Pulmonary artery endothelial cell (primary cell): ENCODE measurements at places on chromosomes 3 and 15.

GRCh38 chr3:13420045-13420830 lies at the start of gene NUP210:
TSS of gene NUP210 (minus strand) at chr3:13420322. CDS start at chr3:13420226, 96 bp downstream.
- DNase-seq, result no peak

GRCh38 chr3:145422556-145422955 lies 738.4 kb downstream of the PLOD2 start:
- no peak for DNase-seq

DNA sequence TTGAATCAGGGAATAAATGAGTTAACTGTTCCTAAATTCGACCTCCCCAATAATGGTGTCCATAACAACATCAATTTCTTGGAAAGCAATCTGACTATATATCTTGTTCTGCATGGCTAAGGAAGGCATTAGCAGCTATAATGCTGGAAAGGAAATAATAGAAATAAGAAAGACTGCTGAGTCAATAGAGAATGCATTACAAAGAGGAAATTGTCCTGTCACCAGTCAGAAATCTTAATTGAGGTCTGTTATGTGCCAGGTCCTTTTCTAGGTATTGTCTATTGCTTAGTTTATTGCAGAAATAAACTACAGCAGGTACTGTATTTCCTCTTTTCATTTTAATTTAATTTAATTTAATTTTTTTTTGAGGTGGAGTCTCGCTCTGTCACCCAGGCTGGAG lies 5.9 kb upstream of the PPP1R2 start:
- DNase-seq, result no peak

GRCh38 chr3:122349171-122349570 lies 24.1 kb downstream of the CSTA start:
- DNase-seq, result no peak

GRCh38 chr3:165181556-165181955 lies 14.6 kb downstream of the SLITRK3 start:
- no peak for DNase-seq

- no peak for DNase-seq
These were observed 42.1 kb downstream of the VGLL4 start for GRCh38 chr3:11601446-11602238.

DNA sequence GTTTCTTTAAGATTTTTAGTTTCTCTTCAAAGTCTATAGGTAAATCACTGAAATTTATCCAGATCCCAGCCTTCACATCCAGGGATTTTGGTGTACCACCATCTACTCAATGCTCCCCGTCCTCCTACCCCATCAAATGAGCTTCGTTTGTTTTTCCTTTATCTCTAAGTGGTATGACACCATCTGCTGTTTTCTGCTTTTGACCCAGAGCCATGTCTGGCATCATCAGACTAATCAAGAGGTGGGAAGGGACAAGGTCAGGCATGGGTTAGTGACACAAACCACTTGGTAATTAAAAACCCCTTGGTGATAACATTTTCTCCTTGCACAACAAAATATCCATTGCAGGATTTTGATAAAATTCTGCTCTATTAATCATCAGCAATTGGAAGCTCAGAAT lies 92.7 kb upstream of the GOLGA8J start:
- no peak for DNase-seq

- no peak for DNase-seq
These were observed 355.4 kb downstream of the OTOL1 start for GRCh38 chr3:161851941-161852566.

DNA sequence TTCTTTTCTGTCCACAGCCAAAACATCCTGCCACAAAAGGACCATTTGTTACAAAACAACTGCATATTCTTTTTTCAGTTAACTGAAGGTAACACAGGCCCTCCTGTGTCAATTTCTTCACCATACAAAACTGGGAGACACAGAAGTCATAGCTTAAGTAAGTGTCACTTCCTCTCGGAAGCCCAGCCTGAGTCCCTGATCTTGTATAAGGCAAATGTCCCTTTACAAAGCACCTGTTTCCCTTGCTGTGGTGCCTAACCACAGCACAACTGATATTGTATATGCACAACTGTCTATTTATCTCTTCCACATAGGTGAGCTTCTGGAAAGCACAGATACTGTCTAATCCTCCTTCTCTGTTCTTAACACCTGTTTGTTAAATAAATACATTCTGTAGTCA lies 293.7 kb downstream of the FHIT start:
- DNase-seq, result no peak

DNA sequence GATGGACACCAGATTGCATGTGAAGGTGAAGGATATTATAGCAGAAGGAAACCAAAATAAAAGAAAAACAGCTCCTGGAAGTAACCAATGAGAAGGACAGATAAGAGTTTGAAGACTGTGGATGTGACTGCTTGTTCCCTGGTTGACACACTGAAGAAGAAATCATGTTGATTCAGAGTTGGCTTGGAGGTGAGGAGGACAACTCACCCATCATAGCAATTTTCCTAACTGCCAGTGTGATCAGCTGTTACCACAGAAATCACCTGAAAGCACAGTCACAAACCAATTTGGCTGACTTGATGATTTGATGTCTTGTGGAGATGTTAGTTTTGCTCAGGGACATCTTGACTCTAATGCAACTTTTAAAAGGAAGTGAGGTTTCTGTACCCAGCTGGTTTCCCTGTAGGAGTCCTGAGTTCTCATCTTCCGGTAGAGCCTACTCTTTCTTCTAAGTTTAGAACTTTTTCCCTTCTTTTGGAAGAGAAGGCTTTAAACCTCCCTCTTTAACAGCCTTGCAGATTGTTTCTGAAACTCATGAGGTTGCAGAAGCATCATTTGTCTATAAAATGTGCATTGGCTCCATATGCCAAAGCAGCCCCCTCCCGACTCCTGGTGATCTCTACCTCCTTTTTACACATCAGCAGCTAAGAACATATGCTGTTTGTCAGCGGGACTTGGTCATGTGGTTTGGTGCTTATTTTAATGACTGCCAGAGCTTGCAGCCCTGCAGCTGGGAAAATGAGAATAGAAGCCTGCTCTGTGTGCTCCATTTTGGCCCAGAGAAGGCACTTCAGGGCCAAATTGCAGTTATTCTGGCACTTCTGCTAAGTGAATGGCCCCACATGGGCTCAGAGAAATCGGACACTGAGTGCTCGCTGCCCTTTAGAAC lies 10.3 kb downstream of the ATG7 start:
- no peak for DNase-seq

GRCh38 chr15:53978253-53978906 lies at the start of gene UNC13C:
TSS of gene UNC13C (plus strand) at chr15:53978441. CDS start at chr15:54012904, 34,463 bp downstream.
- DNase-seq, result no peak

DNA sequence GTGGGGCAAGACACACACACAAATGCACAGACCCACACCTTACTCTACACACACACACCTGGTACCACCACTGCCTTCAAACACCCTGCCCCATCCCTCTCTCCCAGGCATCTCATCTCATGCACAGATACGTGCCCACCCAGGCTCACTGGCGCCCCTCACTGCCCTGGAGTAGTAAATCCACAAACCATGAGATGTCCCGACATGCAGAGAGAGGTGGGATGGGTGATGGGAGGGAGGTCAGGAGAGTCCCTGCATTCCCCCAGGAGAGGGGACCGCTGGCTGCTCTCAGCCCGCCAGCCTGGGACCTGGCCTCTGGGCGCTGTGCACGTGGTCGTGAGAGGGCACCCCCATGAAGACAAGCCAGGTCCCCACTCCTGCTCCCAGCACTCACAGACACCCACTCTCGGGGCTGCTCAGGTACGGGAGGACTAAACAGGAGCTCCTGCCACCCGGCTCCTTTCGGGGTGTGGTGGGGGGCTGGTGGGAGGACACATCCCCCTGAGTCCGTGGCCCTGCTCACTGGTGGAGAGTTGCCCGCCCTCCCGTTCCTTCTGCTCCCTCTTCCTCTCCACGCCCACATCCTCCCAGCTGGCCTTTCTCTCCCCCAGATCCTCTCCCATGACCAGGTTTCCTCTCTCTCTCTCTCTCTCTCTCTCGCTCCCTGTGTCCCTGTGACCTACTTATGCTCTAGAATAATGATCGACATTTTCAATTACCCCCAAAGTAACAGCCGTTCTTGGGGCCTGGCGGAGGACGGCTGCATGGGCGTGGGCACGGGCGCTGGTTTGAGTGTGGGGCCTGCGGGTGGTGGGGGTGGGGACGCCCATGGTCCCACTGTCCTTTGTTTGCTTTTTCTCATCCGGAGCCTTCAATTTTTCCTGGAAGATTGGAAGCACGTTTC lies 18.9 kb upstream of the CSPG4 start:
- no peak for DNase-seq

DNA sequence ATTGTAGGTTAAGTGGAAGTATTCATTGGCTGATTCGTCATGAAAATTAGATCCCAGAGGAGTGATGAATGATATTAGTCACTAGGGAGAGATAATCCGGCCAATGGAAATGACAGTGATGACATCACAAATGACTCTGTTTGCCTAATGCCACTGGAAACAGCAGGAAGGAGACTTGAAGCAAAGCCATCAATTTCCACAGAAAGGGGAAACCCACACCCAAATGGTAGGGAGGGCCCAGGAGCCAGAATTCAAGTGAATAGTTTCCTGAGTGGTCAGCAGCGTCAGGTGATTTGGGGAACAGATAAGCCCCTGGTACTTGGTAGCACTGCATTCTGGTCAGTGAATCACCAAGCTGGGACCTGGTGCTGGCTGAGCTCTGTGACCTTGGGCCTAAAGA lies 3.3 kb upstream of the ADAMTS9 start:
- no peak for DNase-seq

GRCh38 chr3:152823173-152823572 lies 11.8 kb upstream of the P2RY1 start:
- DNase-seq, result no peak

DNA sequence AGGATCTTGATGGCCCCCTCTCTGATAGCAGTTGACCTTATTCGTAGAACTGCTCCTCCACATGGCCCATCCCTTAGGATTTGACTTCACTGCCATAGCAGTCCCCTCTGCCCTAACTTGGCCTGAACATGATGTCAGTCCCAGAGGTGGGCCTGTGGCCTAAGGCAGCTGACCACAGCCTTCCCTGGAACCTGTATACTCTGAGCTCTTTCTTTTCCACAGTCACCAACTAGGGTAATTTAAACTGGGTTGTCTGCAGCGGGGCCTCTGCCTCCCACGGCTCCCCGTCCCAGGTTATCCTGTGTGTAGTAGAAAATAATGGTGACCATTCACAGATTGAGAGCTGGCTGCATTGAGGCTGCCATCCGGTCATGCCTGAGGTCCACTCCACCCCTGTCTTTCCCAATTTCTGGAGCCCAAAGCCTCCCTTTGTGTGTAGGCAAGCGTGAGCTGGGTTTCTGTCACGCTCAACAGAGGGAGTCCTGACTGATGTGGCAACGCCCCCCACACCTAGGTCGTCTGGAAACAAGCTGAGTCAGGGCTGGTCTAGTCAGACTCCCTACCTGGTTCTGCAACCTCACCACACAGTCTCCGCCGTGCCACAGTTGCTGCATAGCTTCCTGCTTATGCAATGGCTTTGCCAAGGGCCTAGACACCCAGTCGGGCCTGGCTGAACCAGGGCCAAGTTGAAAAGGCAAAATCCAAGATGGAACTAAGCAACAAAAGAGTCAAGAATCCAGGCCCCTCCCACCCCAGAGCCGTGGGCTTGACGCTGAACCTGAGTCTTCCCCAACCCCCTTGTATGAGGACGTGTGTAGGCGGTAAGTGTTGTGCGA lies 284.5 kb downstream of the XXYLT1 start:
- no peak for DNase-seq

DNA sequence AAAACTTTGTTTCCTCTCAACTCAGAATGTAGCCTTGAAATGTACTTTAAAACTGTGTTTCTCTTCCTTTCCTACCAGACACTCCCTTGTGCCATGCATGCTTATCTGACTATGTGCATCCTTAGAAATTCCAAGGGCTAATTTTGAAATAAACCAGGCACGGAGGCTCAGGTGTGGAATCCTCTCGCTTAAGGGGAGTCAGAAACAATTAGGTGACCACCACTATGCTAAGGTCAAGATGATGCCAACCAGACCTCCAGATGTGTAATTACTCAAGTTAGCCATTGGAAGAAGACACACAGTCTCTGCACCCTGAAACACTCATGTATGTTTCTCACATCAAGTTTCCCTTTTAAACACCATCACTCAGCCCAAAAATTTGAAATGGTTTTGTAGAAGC lies 572.1 kb downstream of the VGLL3 start:
- no peak for DNase-seq

GRCh38 chr3:171940151-171940649 lies 97.1 kb downstream of the TMEM212 start:
- DNase-seq, result no peak

GRCh38 chr15:91255670-91256192 lies 155.7 kb downstream of the SV2B start:
- no peak for DNase-seq

GRCh38 chr15:81069909-81070308 lies 64.2 kb upstream of the CFAP161 start:
- no peak for DNase-seq

GRCh38 chr15:68593341-68593740 lies 14.5 kb downstream of the CORO2B start:
- no peak for DNase-seq

DNA sequence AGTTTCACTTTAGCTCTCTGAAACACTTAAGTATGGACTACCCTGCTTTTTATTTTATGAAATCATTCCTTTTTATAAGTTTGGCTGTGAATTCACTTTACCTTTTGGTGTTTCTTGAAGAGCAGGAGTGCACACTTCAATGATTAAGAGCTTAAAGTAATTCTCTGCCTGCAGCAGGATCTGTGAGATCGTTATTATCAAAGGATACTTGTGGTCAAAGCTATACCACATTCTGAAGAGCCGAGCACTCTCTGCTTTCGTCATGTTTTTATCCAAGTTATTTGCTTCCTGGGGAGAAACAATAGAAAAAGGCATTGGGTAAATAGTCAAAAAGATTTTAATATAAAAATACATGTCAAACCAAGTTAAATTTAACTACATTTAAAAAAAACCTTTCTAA lies 243.7 kb downstream of the CHST2 start:
- DNase-seq, result no peak

GRCh38 chr15:26831951-26832350 lies 34.9 kb upstream of the GABRA5 start:
- no peak for DNase-seq
